ENCODE measurements at places on chromosomes 1 and 21. TPM values are rescaled to one million over a fixed set of nuclear protein-coding genes. Genes with fewer than 3 reads are reported as not detected.

Gene CD84
- total RNA-seq, result not detected

Gene KRTAP19-4
- total RNA-seq, result not detected

Gene CTSE
- not detected for total RNA-seq

Gene FCGR3A
- total RNA-seq, result not detected

Gene RPE65
- 0.32 TPM for total RNA-seq

Gene DNAJC8
- total RNA-seq, result 58.6 TPM

Gene NTMT2
- not detected for total RNA-seq

Gene ABCG1
- 3.7 TPM for total RNA-seq

Gene TEDDM1
- not detected for total RNA-seq

Gene NUDC
- 75.1 TPM for total RNA-seq

Gene OR2T33
- total RNA-seq, result not detected

Gene CHIA
- not detected for total RNA-seq

Gene KLHL17
- 4.4 TPM for total RNA-seq

Gene TMPRSS2
- total RNA-seq, result not detected

Gene MIXL1
- total RNA-seq, result not detected

Gene SFN
- 7.0 TPM for total RNA-seq

Gene TTC39A
- 0.26 TPM for total RNA-seq

Gene OR2L13
- total RNA-seq, result not detected

Gene SOD1
- 185 TPM for total RNA-seq

Gene SPRR1B
- total RNA-seq, result not detected

Gene SH2D5
- 0.56 TPM for total RNA-seq

Gene NBPF10
- total RNA-seq, result 0.96 TPM

Gene ACOT11
- total RNA-seq, result 0.40 TPM

Gene SHE
- 0.26 TPM for total RNA-seq

Gene PKN2
- 24.6 TPM for total RNA-seq

Gene JAM2
- total RNA-seq, result 3.0 TPM

Gene LCE1A
- not detected for total RNA-seq

Gene RUNX3
- total RNA-seq, result 0.91 TPM

Gene C1orf115
- total RNA-seq, result 5.2 TPM

Gene KIF26B
- total RNA-seq, result 2.7 TPM

Gene PPFIA4
- total RNA-seq, result 12.5 TPM

Gene HORMAD1
- total RNA-seq, result not detected

Gene ADGRL4
- total RNA-seq, result 22.1 TPM
